WTC11 (cell line): ENCODE measurements at places on chromosomes 4 and X. TPM values are rescaled to one million over a fixed set of nuclear protein-coding genes. Genes with fewer than 3 reads are reported as not detected.

The KCND1 gene
- 4.9 to 5.4 TPM (median 5.2 TPM) in 3 replicates for total RNA-seq

The ARHGEF38 gene
- total RNA-seq, result not detected in 3 replicates

The ESX1 gene
- total RNA-seq, result not detected in 3 replicates

The ODAM gene
- not detected in 3 replicates for total RNA-seq

The ENPP6 gene
- 0.09 to 0.27 TPM (median 0.09 TPM) in 3 replicates for total RNA-seq

The NPNT gene
- total RNA-seq, result 1.3 to 1.6 TPM (median 1.4 TPM) in 3 replicates

The SLC16A2 gene
- 48.4 to 55.2 TPM (median 48.4 TPM) in 3 replicates for total RNA-seq

The C1QTNF7 gene
- 0.04 TPM in 1 of 3 replicates, not detected in the others for total RNA-seq

The NOX1 gene
- not detected in 3 replicates for total RNA-seq

The TMPRSS11A gene
- total RNA-seq, result not detected in 3 replicates

The MCF2 gene
- 0.48 to 1.0 TPM (median 0.64 TPM) in 3 replicates for total RNA-seq

The SPATA4 gene
- total RNA-seq, result not detected in 3 replicates

The UGT2B11 gene
- not detected in 3 replicates for total RNA-seq

The EREG gene
- 0.05 to 0.23 TPM (median 0.09 TPM) in 3 replicates for total RNA-seq

The MAML3 gene
- total RNA-seq, result 7.4 to 8.7 TPM (median 7.9 TPM) in 3 replicates

The TCEAL2 gene
- total RNA-seq, result 12.5 to 17.2 TPM (median 15.6 TPM) in 3 replicates

The RAB39B gene
- 6.9 to 8.0 TPM (median 7.2 TPM) in 3 replicates for total RNA-seq

The PNMA3 gene
- 3.7 to 6.5 TPM (median 5.8 TPM) in 3 replicates for total RNA-seq

The GLRA2 gene
- not detected in 3 replicates for total RNA-seq

The ASMT gene
- total RNA-seq, result 0.32 to 0.87 TPM (median 0.33 TPM) in 3 replicates

The VCX3A gene
- 0.25 to 0.76 TPM (median 0.55 TPM) in 3 replicates for total RNA-seq
